SK-N-SH (cell line): ENCODE measurements at places on chromosomes 7 and 10. TPM values are rescaled to one million over a fixed set of nuclear protein-coding genes. Genes with fewer than 3 reads are reported as not detected.
A peak's percentile ranks its signal among the peaks of the same experiment; 100 is the strongest.

Gene PLAU
- 159 and 200 TPM in 2 replicates for polyA plus RNA-seq

Gene MOGAT3
- not detected in 2 replicates for polyA plus RNA-seq

Gene LRRD1
- 0.03 TPM in 1 of 2 replicates, not detected in the other for polyA plus RNA-seq

Gene CYP2W1
- 0.06 and 0.10 TPM in 2 replicates for polyA plus RNA-seq

Gene CHRM2
- 0.02 and 0.23 TPM in 2 replicates for polyA plus RNA-seq

Gene FFAR4
- polyA plus RNA-seq, result not detected in 2 replicates

Gene WEE2
- not detected in 2 replicates for polyA plus RNA-seq

Gene STRIP2
- polyA plus RNA-seq, result 4.9 and 6.9 TPM in 2 replicates

Gene PRKCQ
- 0.18 and 0.23 TPM in 2 replicates for polyA plus RNA-seq

Gene ITPRID1
- polyA plus RNA-seq, result not detected in 2 replicates

DNA sequence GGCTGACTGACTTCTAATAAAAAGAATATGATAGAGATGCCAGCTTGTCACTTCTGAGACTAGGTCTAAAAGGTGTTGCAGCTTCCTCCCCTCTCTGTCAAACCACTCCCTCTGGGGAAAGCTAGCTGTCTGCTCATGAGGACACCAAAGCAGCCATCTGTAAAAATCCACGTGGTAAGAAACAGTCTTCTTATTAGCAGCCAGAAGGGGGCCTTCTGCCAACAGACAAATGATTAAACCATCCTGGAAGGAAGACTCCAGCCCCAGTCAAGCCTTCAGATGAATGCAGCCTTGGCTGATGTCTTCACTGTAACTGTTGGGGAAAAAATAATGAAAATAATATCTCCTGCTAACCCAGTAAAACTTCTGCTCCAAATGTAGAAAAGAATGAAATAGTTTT lies 41.9 kb upstream of the DAGLB start:
- peaks cover 2% of the 10 kb centered on the region; the same call in 1 of the 2 replicates for H3K4me1 ChIP-seq
- no peaks in the 10 kb centered on the region for H3K36me3 ChIP-seq
- no peak overlapping the region for H3K4me3 ChIP-seq
- H3K27me3 ChIP-seq, result no peaks in the 10 kb centered on the region
- no peak overlapping the region for H3K27ac ChIP-seq
- DNase-seq, result no peak

GRCh38 chr10:112643600-112644264 lies 196.7 kb downstream of the VTI1A start:
- no peaks in the 10 kb centered on the region for H3K27me3 ChIP-seq
- no peaks in the 10 kb centered on the region for H3K36me3 ChIP-seq
- no peak for DNase-seq
- H3K4me1 ChIP-seq, result peaks cover 8% of the 10 kb centered on the region; the same call in 1 of the 2 replicates
- H3K4me3 ChIP-seq, result no peak overlapping the region

DNA sequence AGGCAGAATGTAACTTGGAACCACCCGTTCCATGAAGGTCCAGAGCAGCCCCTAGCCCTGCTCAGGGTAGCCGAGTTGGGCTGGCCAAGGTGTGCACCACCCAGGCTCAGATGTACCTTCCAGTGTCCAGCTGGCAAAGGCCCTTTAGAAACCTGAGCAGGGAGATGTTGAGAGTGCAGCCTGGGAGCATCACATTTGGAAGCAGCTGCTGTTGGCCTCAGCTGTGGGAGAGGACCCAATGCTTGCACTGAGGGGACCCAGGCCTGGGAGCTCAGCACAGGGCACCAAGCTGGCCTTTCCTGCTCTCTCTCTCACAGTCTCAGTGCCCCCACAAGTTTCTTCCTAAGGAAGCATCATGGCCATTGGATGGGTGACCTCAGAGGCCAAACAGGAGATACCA lies 33.5 kb downstream of the ANXA8 start:
- no peak overlapping the region for H3K4me3 ChIP-seq
- peaks cover 11% of the 10 kb centered on the region; the same call in 1 of the 2 replicates for H3K4me1 ChIP-seq
- no peak overlapping the region for H3K27ac ChIP-seq
- DNase-seq, result no peak
- no peaks in the 10 kb centered on the region for H3K36me3 ChIP-seq

DNA sequence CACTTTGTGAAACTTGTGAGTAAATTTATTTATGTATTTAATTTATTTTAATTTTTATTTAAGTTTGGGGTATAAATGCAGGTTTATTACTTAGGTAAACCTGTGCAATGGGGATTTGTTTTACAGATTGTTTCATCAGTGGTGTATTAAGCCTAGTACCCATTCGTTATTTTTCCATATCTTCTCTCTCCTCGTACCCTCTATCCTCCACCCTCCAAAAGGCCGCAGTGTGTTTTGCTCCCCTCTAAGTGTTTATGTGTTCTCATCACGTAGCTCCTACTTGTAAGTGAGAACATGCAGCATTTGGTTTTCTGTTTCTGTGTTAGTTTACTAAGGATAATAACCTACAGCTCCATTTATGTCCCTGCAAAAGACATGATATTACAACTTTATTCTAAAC lies 145.4 kb upstream of the SMIM30 start:
- DNase-seq, result no peak
- no peaks in the 10 kb centered on the region for H3K36me3 ChIP-seq
- H3K4me3 ChIP-seq, result no peak overlapping the region
- no peaks in the 10 kb centered on the region for H3K27me3 ChIP-seq
- no peaks in the 10 kb centered on the region for H3K4me1 ChIP-seq
- H3K27ac ChIP-seq, result no peak overlapping the region

- H3K36me3 ChIP-seq, result no peaks in the 10 kb centered on the region
- DNase-seq, result no peak
- no peak overlapping the region for H3K4me3 ChIP-seq
- H3K27ac ChIP-seq, result no peak overlapping the region
- H3K4me1 ChIP-seq, result no peaks in the 10 kb centered on the region
- H3K27me3 ChIP-seq, result no peaks in the 10 kb centered on the region
Measured at GRCh38 chr10:67667035-67667425, 29.0 kb downstream of the CTNNA3 start.

DNA sequence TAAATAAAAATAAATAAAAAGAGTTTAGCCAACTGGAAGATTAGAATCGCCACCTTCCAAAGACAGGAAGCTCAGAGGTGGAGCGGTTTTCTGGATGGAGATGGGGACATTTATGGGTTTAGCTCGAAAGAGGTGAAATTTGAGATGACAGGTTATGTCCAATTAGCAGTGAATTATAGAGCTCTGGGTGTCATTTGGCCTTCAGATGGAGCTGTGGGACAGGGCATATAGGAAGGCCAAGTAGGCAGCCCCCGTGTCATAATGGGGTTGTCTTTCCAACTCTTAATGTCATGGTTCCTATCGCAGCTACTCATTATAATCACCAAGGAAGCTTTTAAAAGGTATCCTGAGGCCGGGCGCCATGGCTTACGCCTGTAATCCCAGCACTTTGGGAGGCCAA lies 21.0 kb upstream of the EEPD1 start:
- no peaks in the 10 kb centered on the region for H3K27me3 ChIP-seq
- H3K4me3 ChIP-seq, result no peak overlapping the region
- no peak for DNase-seq

DNA sequence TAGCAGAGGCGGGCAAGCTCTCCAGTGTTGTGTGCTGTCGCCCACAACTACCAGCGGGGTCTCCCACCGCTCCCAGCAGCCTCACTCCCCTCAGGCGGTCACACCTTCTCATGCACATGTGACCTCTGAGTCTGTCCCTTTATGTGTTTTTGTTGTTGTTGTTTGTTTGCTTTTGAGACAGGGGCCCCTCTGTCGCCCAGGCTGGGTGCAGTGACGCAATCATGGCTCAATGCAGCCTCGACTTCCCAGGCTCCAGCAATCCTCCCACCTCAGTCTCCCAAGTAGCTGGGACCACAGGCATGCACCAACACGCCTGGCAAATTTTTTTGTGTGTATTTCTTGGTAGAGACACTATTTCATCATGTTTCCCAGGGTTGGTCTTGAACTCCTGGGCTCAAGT lies 1.5 kb downstream of the CPSF4 start:
- H3K27me3 ChIP-seq, result no peaks in the 10 kb centered on the region
- H3K4me1 ChIP-seq, result peaks cover 13% of the 10 kb centered on the region; the same call in 1 of the 2 replicates
- peaks cover 40% of the 10 kb centered on the region for H3K36me3 ChIP-seq
- H3K4me3 ChIP-seq, result peak overlapping the region; percentile 65
- H3K27ac ChIP-seq, result peak overlapping the region; percentile 83; the same call in 1 of the 2 replicates

DNA sequence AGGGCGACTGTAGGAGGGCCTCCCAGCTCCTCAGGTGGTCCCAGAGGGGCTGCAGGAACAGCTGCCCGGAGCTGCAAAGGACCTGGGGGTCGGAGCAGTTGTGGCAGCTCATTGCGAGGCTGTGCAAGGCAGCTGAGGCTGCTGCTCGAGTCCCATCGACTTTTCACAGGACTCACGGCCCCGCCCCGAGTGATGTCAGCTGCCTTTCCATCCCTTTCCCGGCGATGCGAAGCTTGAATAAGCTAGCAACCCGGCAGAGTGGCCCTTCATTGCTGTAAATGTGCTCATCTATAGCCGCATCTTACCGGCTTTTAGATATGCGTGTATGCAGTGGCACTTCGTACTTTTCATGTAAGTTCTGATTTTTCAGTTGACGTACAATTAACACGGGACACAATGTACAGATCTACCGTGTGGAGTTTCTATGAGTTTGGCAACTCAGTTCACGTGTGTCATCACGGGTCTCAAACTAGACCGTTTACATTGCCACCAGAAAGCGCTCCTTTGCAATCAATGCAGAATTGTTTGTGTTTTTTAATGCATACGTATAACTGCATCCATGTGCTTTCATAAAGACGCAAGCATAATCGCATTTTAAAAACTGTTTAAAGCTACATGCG lies at the start of gene CH25H:
Gene CH25H (minus strand): TSS at position 137 of the 620 bp plus-strand sequence. CDS start 25 bp downstream, at position 112.
- H3K4me3 ChIP-seq, result peak within 1 kb of the TSS; percentile 67
- peak; percentile 72 for DNase-seq
- H3K27ac ChIP-seq, result no peak within 1 kb of the TSS
- H3K4me1 ChIP-seq, result peaks cover 7% of the 10 kb centered on the region; the same call in 1 of the 2 replicates

- no peaks in the 10 kb centered on the region for H3K36me3 ChIP-seq
- peaks cover 16% of the 10 kb centered on the region; the same call in 1 of the 2 replicates for H3K4me1 ChIP-seq
- no peak overlapping the region for H3K27ac ChIP-seq
- no peak overlapping the region for H3K4me3 ChIP-seq
Measured at GRCh38 chr7:90242369-90243168, 2.4 kb upstream of the CFAP69 start.

DNA sequence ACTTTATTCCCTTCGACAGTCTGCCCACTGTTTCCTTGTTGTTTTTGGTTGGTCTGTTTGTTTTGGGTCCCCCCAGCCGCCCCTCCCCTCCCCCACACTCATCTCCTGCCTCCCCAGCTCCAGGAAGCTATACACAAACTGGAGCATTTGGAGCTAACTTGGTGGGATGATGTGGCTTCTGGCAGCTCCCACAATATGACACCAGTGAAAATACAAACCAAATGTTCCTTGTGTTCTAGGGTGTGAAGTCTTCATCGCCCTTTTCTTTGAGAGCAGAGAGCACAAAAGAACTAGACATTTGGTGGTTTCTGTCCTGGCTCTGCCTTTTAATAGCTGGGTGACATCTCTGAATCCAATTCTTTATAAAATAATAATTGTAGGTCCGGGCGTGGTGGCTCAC lies 33.8 kb downstream of the CREB5 start:
- no peaks in the 10 kb centered on the region for H3K4me1 ChIP-seq
- no peaks in the 10 kb centered on the region for H3K27me3 ChIP-seq
- H3K27ac ChIP-seq, result no peak overlapping the region
- no peaks in the 10 kb centered on the region for H3K36me3 ChIP-seq
- DNase-seq, result no peak

- H3K36me3 ChIP-seq, result peaks cover 41% of the 10 kb centered on the region
- peak overlapping the region; percentile 62 for H3K27ac ChIP-seq
- no peak for DNase-seq
- peaks cover 5% of the 10 kb centered on the region for H3K4me1 ChIP-seq
Measured at GRCh38 chr7:134823400-134823799, 44.0 kb downstream of the CALD1 start.

- H3K27me3 ChIP-seq, result no peaks in the 10 kb centered on the region
- H3K4me1 ChIP-seq, result peaks cover 20% of the 10 kb centered on the region; the same call in 1 of the 2 replicates
- H3K27ac ChIP-seq, result 0 out of 2 replicates have a peak within 1 kb of the TSS, but pooled peaks have one; percentile 18
- peak; percentile 99 for DNase-seq
Measured at GRCh38 chr7:140672382-140673062, at the start of gene ADCK2. Gene ADCK2, plus strand, starts transcription at chr7:140672945. Its CDS starts 386 bp downstream, at chr7:140673331.

- DNase-seq, result no peak
- no peaks in the 10 kb centered on the region; the same call in 1 of the 2 replicates for H3K4me1 ChIP-seq
- H3K36me3 ChIP-seq, result no peaks in the 10 kb centered on the region
Measured at GRCh38 chr10:69073026-69073425, 14.9 kb upstream of the SRGN start.

GRCh38 chr7:98828368-98828767 lies 41.4 kb downstream of the TMEM130 start:
- no peaks in the 10 kb centered on the region for H3K36me3 ChIP-seq
- H3K27ac ChIP-seq, result no peak overlapping the region
- H3K27me3 ChIP-seq, result no peaks in the 10 kb centered on the region; the same call in 1 of the 2 replicates
- H3K4me1 ChIP-seq, result peaks cover 17% of the 10 kb centered on the region; the same call in 1 of the 2 replicates
- no peak overlapping the region for H3K4me3 ChIP-seq

- no peak for DNase-seq
- peak overlapping the region; percentile 100 for H3K4me3 ChIP-seq
- no peaks in the 10 kb centered on the region for H3K36me3 ChIP-seq
- no peaks in the 10 kb centered on the region for H3K27me3 ChIP-seq
- H3K4me1 ChIP-seq, result peaks cover 22% of the 10 kb centered on the region; the same call in 1 of the 2 replicates
Measured at GRCh38 chr7:5426226-5426475, 2.5 kb upstream of the TNRC18 start.

- peak overlapping the region; percentile 92; the same call in 1 of the 2 replicates for H3K27ac ChIP-seq
- DNase-seq, result no peak
- no peaks in the 10 kb centered on the region for H3K36me3 ChIP-seq
- H3K4me1 ChIP-seq, result no peaks in the 10 kb centered on the region
- H3K4me3 ChIP-seq, result no peak overlapping the region
Measured at GRCh38 chr10:31583293-31583692, 264.3 kb downstream of the ZEB1 start.

- no peak overlapping the region for H3K27ac ChIP-seq
- H3K27me3 ChIP-seq, result no peaks in the 10 kb centered on the region
- H3K4me3 ChIP-seq, result no peak overlapping the region
- H3K36me3 ChIP-seq, result no peaks in the 10 kb centered on the region
Measured at GRCh38 chr7:81075150-81075549, 156.3 kb upstream of the SEMA3C start.

GRCh38 chr10:108385963-108386362 lies 1221.5 kb upstream of the SORCS1 start:
- no peak overlapping the region for H3K27ac ChIP-seq
- no peaks in the 10 kb centered on the region for H3K27me3 ChIP-seq
- DNase-seq, result no peak
- H3K36me3 ChIP-seq, result no peaks in the 10 kb centered on the region
- peaks cover 3% of the 10 kb centered on the region; the same call in 1 of the 2 replicates for H3K4me1 ChIP-seq
- no peak overlapping the region for H3K4me3 ChIP-seq

GRCh38 chr10:13776861-13777311 lies 190.1 kb downstream of the PRPF18 start:
- no peaks in the 10 kb centered on the region for H3K27me3 ChIP-seq
- peak overlapping the region; percentile 13; the same call in 1 of the 2 replicates for H3K27ac ChIP-seq
- DNase-seq, result no peak
- H3K4me1 ChIP-seq, result no peaks in the 10 kb centered on the region
- peaks cover 4% of the 10 kb centered on the region; the same call in 1 of the 2 replicates for H3K36me3 ChIP-seq

GRCh38 chr10:85147346-85148250 lies 819.2 kb downstream of the CCSER2 start:
- H3K36me3 ChIP-seq, result no peaks in the 10 kb centered on the region
- DNase-seq, result no peak
- H3K4me1 ChIP-seq, result no peaks in the 10 kb centered on the region
- H3K4me3 ChIP-seq, result no peak overlapping the region
- no peaks in the 10 kb centered on the region for H3K27me3 ChIP-seq
- no peak overlapping the region for H3K27ac ChIP-seq
